ENCODE measurements at places on chromosomes 3 and 15.
A peak's percentile ranks its signal among the peaks of the same experiment; 100 is the strongest.

DNA sequence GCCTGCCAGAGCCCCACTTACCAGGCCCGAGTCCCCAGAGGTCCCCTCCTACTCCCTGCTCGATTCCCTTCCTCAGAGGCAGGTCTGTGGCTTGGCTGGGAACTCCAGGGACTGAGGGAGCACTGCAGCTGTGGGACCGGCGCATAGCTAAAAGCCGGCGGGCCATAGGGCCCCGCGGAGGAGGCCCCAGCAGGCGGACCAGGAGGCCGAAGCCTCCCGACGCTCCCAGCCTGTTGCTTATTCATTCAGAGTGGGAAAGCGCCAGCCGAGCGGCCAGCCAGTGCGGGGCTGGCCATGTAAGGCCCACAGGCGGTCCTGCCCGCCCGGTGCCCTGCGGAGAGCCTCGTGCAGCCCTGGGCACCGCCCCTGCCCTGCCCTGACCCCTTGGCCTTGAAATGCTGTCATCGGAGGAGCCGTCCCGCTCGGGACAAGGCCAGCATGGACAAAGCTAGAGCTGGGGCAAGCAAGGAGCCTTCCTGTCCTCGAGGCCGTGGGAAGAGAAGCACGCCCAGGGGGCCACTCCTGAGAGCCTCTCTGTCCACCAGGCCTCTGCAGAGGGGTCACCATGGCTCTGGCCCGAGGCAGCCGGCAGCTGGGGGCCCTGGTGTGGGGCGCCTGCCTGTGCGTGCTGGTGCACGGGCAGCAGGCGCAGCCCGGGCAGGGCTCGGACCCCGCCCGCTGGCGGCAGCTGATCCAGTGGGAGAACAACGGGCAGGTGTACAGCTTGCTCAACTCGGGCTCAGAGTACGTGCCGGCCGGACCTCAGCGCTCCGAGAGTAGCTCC, at the start of gene LOXL1:
Gene LOXL1, plus strand, starts transcription at position 244 of the 784 bp plus-strand sequence. Its CDS starts 322 bp downstream, at position 566.
- no peak for DNase-seq

- no peak for DNase-seq
Observed at GRCh38 chr3:158050461-158050860, 55.8 kb downstream of the SHOX2 start.

DNA sequence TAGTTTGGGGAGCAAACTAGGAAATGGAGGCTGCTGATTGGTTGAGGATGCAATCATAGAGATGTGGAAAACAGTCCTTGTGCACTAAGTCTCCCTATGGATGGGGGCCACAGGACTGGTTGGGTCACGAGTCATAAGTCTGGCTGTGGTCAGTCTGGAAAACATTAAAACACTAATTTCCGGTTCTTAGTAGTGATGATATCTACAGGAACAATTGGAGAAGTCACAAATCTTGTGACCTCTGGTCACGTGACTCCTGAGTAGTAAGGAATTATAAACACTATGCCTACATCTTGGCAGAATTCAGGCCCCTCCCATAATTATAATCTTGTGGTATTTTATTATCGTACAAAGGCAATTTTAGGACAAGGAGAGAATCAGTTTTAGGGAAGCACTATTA, 317.3 kb upstream of the ARPP21 start:
- DNase-seq: no peak

DNA sequence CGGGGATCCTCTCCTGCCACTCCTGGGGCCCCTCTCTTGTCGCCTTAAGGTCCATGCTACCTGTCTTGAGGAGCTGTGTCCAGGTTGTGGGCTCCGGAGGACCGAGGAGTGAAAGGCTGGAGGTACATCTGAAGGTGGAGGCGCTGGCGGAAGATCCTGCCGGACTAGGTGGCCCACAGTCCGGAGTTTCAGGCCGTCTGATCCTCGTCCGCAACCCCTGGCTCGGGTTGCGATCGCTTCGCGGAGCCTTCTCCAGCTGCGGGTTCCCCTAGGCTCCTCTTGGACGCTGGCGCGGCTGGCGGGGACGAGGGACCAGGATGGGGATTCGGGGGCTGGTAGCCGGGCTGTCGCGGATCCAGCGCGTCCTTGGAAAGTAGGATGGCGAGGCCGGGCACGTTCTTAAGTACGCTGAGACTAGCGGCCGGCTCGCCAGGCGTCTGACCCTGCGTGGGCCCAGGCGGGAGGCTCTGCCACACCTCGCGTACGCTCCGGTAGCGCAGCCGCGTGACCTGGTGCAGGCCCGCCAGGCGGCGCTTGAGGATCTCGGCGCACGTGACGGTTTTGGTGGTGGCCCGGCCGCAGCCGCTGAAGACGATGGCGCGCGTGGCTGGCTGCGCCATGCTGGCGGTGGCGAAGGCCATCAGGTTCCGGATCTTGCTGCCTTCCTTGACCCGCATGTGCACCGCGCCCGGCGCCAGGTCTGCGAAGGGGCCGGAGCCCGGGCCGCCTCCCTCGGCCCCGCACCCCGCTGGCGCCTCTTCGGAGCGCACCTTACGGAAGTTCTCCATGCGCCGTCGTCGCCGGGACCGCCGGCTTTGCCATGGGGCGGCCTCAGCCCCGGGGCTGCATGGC, 550 bp downstream of the RPP25 start:
- peak; percentile 56 for DNase-seq

DNA sequence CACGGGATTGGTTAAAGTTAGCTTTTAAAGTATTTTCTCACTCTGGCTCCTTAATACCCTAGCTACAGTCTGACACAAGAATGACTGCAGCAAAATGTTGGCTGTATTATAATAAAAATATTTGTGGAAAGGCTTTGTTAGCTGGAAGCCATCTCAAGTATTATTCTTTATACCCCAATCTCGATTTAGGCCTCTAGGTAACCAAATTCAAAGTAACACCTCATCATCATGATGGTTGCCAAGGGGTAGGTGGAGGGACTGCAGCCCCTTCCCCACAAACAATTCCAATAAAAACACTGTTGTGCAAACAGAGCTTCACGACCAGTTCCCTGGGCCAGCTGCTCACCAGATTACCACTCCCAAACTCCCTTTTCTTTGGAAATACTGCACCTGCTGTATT, 759 bp upstream of the GMPS start:
- no peak for DNase-seq

- no peak for DNase-seq
Observed at GRCh38 chr3:124974691-124975090, 40.1 kb upstream of the MUC13 start.

DNA sequence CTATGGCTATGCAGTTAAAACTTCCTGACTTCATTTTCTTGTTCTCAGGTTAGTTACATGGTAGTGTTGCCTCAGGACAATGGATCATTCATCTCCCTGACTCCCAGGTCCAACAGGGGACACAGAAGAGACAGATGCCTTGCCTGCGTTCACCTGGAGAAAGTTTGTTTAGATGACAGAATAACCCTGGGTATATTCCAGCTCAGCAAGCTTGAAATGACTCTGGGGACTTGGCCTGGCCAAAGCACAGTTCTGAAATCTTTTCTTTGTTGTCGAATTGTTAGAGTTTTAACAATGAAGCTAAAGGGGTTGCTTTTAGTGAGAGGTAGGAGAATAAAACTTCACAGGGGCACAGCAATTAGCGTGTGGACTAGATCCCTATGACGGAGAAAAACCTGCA, 206.1 kb downstream of the PDZRN3 start:
- no peak for DNase-seq

DNA sequence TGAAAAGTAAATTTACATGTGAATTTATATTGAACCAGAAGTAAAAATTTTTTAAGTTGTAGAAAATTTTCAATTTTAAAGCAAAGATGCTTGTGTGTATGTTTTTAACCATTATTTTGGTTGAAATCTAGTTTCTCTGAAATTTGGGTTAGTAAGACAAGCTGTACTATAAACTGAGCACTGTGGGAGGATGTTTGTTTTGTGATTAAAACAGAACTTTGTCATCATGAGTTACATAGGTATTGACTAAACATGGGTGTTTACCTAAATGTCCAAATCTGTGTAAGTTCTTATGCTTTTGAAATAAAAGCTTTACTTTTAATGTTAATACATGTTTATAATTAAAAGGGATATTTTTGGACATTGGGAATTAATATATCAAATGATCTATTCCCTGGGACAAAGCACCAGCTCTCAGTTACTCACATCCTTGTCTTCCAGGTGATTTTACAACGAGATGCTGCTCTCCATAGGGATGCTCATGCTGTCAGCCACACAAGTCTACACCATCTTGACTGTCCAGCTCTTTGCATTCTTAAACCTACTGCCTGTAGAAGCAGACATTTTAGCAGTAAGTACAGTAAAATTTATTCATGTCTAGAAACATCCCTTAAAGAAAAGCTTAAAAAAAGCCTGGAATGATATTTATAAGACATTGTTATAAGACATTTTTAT, 32.7 kb downstream of the RNF13 start:
- DNase-seq: no peak

DNA sequence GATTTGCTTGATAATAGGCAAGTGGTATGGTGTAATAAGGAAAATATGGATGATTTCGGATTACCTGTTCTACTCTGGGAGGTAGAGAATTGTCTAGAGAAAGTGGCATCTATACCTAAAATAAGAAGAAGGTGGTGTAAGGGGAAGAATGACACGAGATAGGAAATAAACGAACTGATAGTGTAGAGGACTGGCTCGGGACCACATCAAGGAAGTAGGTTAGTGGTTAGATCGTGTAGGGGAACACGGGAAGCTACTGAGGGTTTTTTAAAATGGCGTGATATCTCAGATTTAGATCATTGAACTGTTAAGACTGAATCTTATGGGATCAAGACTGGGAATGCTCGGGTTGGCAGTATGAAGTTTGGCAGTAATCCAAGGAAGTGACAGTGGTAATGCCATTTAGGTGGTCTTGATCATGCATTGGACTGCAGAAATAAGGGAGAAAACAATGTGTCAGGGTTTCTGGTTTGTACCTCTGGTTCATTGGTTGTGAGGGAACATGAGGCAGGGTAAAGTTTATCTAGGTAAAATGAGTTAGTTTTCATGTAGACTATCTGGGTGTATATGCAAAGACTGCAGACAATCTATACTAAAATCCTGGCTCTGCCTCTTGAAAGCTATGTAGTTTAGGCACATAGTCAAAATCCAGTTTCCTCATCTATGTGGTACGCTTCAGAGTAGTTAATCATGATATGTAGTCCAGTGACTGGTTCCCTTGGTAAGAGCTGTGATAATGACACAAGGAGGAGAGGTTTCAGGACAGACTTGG, 7.4 kb downstream of the RPL14 start:
- DNase-seq: no peak

DNA sequence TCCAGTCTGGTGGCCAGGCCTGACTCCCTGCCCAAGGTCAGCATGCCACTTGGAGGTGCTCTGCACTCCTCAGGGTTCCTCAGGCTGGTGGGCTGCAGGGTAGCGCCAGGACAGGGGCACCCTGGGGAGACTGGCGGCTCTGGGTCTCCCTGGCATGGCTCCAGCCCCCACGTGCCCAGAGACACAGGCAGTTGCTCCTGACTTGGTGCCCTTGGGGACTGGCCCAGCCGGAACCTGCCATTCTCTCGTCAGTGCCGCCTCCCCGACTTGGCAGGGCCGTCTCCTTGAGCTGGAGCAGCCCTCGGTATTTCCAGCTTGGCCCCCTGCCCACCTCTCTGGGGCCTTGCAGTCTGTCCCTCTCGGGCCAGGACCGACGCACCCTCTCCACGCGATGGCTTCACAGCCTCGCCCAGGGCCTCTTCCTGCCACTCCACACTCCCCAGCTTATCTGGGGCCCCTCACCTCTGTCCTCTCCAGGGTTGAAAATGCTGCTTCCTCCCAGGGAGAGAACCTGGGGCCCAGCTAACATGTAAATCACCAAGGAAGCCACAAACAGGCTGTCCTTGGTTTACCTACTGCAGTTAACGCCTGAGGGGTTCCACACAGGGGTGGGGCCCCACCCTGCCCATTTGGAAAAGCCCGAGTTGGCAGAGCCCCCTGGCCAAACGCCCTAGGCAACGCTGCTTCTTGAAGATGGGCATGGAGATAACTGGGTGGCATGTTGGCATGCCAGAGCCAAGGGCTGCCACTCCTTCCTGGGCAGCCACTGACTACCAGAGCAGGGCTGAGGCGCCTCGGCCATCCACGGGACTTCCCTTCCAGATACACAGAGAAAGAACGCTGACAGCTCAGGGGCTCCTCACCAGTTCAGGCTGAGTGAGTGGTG, 61.4 kb downstream of the SMAD6 start:
- no peak for DNase-seq
